ENCODE measurements at places on chromosomes 3 and 15.

GRCh38 chr3:153462545-153462944, 300.5 kb downstream of the RAP2B start:
- no peak for DNase-seq

DNA sequence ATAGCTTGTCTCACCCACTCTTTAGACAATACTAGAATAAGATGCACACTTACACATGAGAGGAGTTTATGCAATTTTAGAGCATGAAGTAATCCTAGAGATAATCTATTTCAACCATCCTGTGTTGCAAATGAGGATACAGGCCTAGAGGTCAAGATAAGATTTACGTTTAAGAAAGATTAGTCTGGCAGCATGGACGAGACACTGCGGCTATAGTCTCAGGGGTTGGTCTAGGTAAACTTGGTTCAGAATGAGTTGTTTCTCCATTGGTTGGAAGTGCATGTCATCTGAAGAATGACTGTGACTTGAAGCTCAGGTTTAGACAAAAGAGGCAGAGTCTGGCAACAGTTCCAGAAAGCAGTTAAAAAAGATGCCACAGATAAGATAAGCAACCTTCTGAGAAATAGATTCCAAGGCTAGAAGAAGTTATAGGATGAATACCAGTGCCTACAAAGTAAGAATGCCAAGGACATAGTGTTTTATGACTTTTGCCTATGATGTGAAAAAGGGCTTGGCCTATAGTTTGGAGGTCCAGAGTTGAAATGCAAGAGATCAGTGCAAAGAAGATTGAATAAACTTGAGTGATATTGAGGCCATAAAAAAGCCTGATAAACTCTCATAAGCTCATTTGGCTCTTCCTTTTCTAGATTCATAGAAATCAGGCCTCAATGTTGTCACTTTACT, 631.0 kb downstream of the SQOR start:
- DNase-seq: no peak

GRCh38 chr3:192220915-192221314, 506.4 kb downstream of the FGF12 start:
- peak; percentile 64 for DNase-seq

DNA sequence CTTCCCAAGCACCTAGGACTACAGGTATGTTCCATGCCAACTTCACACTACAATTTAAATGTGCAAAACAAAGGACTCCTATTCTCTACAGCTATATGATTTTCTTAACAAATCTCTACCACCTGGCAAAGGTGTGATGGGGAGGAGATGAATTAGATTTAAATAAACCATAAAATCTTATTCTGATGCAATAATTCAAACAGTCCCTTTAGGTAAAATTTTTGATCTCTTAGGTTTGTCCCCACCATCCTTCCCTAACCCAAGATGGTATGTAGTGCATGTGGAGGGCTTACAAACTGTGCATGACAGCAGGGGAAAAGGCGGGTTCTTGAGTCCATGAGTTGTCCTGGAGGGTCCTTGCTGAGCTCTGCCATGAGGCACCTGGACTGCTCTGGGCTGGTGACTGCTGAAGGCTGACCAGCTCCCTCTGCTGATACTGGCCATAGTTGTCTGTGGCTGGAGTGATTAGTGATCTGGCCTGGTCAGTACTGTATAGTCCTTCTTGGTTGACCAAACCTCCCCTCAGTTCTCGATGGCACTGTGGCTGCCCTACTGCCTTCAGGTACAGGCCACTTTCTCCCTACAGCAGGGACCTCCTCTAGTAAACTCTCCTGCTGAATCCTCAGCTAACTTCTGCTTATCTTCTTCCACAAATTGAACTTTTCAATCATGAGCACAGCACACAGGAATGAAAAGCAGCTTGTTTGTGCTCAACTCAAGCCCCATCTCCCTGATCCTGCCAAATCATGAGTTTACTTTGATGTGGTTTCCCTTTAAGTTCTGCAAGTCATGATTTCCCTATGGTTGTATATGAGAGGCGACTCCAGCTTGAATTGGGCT, 30.1 kb downstream of the CFAP161 start:
- no peak for DNase-seq

- no peak for DNase-seq
Observed at GRCh38 chr3:176609361-176609760, 587.9 kb downstream of the TBL1XR1 start.

- DNase-seq: no peak
Observed at GRCh38 chr3:71080517-71081083, 502.9 kb downstream of the FOXP1 start.

DNA sequence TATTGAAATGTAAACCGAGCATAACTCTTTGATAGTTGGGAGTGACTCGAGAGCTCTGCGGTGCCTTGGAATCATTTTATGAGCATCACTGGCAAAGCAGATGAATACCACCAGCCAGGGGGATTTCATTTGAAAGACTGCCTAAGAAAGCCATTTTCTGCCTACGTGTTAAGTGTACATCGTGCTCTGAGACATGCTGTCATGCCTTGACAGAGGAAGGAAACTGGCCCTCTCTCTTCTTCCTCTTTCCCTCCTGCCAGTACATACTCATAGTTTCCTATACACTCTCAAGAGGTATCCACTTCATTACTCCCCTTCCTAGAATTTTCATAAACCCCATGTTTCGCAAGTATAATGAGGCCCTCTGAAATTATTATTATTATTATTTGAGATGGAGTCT, 8.8 kb downstream of the BCL2A1 start:
- DNase-seq: no peak

DNA sequence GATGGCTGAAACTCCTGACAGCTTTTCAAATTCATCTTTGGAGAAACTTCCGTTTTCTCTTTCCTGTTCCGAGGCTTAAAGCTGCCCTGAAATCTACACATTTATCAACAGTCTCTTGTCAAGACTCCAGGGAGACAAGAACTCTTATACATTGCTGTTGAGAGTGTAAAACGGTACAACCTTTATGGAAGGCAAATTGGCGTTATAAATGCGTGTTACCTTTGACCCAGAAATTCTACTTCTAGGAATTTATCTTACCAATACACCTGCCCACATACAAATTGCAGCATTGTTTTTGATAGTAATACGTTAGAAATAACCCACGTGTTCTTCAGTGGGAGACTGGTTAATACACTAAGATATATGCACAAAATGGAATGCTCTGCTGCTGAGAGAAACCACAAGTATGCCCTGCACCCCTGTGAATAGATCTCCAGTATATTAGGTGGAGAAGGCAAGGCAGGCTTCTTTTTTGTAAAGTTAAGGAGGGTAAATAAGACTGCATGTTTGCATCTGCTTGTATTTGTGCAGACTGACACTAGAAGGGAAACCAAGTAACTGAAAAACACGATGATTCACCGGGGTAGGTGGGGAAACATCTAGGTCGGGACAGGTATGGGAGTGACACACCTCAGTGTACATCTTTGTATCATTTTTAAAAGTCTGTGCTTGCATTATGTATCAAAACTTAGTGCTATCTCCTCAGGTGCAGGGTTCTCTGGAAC, 97.5 kb downstream of the IGF1R start:
- no peak for DNase-seq

- DNase-seq: no peak
Observed at GRCh38 chr3:68919000-68919399, 13.3 kb downstream of the TAFA4 start.

- DNase-seq: no peak
Observed at GRCh38 chr3:40546816-40547215, 22.1 kb downstream of the ZNF621 start.

DNA sequence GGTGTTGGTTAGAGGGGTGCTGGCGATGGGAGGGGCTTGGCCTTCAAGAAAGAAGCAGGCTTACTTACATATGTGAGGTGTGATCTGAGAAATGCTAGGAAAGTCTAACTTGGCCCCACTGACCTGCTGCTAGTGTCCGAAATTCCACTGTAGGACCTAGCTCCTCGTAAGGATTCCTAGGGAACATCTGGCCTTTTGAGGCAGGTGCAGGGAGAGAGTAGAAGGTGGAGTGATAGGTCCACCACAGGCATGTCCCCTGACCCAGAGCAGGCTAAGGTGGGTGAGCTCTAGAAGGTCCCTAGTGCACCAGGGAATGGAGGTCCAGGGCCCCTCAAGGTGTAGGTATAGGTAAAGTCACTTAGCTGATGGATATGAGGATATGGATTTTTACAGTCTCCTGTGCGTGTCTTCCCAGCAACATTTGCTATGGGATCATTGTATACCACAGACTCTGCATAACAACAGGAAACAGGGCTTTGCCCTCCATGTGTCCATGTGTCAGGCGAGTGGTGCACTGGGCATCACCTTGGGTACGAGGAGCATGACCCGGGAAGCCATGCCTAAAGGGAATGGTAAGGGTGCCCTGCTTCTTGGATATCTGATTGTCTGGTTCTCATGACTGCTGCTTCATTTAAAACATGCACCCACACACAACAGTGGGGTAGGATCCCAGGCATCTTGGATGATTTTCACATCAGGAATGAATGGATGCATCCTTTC, 32.6 kb downstream of the POMGNT2 start:
- DNase-seq: no peak

DNA sequence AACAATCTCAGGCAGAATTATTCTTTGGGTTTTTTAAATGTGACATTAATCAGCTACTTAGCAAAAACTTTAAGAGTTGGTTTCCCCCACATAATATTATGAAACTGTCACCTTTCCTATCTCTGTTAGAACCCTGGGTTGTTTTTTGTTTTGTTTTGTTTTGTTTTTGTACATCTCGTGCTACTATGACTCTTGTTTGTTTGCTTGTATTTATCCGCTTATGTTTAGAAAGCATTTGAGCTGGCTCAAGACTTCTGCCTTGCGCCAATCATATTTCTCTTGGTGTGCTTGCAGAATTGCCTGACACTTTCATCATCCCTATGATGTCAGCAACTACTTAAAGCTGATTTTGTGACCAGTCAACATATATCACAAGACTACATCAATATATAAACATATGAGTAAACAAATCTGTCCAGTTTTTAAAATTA, 116.9 kb downstream of the DCLK3 start:
- no peak for DNase-seq

GRCh38 chr15:100384108-100384410, 42.3 kb upstream of the ADAMTS17 start:
- DNase-seq: no peak

DNA sequence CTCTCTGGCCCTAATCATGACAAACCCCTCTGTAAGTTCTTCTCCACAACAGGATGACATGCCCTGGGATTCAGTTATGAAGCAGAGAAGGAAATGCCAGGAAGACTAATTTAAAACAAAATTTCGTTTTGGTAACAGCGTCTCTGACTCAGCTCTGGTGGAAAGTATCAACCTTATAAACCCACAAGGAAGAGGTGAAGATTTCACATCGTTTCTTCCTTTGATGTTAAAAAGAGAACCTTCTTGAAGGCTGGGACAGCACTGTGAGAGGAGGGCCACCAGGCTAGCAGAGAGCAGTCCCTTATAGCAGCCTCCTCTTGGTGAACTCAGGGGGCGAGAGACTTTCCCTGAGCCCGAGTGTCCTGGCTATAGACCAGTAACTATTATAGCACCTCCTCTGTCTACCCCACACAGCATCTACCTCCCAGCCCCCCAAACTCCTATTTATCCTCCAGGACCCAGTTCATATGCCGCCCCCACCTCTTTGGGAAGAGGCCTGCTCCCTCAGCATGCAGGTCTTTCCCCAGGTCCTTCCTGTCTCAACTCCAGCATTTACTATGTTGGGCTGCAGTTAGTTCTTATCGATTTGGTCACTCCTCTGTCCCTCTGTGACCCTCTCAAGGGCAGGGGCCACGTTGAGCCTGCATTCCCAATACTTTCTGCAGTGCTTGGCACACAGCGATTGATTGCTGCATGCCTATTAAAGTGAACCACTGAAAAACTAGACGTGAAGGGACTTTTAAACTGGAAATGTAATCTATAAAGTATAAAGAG, 321.5 kb upstream of the ICE2 start:
- DNase-seq: no peak

DNA sequence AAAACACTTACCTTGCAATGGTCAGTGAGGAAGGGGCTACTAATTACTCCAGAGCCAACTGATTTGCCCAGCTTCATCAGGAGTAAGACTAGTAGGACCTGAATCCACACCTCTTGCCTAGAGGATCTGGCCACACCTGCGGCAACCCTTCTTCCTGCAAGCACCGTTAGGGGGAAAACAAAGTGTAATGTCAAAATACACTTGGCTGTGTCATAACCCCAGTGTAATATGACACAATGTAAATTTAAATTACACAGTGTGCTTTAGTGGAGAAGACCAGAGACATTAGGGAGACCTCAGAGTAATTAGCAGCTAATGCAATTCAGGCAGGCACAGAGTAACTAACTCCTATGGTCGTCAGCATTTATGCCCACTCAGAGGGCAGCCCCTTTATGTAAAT, 308.5 kb upstream of the ARRDC4 start:
- peak; percentile 71 for DNase-seq

DNA sequence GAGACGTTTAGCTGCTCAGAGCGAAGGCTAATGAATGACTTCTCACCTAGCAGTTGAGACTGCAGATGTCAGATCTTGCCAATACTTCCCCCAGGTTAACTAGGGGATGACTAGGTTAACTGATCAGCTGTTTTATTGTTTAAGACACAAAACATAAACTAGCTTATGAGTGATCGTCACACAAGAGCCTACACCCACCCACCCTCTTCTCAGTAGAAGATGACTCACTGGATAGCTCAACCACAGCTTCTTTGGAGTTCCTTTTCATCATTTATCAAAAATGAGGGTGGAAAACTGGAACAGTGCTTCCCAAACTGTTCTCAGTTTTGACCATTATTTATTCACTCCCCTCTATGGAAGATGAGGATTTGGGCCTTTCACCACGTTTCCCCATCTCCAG, 25.2 kb downstream of the GASK1A start:
- DNase-seq: no peak

GRCh38 chr3:38907426-38907825, 91.4 kb upstream of the SCN10A start:
- no peak for DNase-seq

DNA sequence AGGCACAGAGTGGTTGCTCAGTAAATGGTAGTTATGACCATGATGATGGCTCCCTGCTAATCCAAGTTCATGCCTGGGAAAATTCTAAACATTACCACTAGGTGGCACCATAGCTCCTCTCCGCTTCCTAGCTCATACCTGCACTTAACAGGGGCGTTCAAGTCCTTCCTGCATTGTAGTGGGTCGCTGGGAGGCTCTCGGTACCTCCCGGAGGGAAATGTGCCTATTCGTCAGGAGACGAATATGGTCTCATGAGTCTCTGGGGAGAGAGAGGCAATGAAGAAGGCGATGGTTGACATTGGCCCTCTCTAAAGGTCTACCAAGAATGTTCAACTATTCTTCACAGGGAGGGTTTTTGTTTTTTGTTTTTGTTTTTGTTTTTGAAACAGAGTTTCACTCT, 10.9 kb downstream of the MESP1 start:
- peak; percentile 46 for DNase-seq

DNA sequence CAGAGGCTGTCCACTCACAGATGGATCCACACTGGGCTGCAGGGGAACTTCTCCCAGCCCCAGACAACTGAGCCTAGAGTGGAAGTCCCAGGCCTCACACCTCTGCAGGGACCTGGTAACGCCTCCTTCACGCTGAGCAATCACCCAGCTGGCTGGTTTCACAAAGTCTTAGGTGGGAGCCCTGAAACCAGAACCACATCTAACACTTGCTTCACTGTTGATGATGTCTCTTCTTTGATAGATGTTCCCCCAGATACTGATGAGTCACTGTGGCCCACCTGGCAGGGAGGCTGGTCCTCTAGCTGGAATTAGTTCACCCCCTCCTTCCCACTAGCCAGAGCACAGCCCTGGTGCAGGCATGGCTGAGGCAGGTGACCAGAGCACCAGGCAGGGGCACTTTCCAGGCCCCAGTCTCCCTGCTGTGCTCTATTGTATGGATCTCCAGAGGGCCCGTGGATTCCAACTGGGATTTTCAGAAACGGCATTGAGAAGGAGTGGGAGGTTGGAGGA, 33.5 kb downstream of the MYL3 start:
- no peak for DNase-seq

All from NCI-H2029 (cell line).